ENCODE measurements at places on chromosomes 7 and 10.
A peak's percentile ranks its signal among the peaks of the same experiment; 100 is the strongest.

DNA sequence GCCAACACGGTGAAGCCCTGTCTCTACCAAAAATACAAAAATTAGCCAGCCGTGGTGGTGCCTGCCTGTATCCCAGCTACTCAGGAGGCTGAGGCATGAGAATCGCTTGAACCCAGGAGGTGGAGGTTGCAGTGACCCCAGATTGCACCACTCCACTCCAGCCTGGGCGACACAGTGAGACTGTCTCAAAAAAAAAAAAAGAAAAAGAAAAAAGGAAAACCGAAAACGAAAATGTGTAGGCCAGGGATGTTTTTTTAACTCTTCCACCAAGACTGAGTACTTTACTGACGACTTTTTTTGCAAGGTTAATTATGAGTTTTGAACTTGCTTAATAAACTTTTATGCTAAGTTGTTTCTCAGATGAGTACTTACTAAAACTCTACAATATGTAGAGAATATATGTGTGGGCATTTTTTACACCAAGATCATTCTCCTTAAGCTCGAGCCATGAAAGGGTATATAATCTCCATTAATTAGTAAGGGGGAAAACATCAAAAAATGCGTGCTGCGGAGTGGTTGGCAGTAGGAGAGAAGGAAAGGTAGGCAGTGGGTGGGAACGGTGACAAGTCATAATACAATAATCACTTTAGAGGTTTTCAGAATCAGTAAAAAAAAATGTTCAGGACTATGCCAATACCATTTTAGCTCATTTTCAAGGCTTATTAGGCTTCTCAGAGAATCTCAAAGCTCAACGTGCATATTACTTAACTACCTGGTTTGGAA is 8.6 kb upstream of the ADRB1 start:
- DNase-seq = no peak

DNA sequence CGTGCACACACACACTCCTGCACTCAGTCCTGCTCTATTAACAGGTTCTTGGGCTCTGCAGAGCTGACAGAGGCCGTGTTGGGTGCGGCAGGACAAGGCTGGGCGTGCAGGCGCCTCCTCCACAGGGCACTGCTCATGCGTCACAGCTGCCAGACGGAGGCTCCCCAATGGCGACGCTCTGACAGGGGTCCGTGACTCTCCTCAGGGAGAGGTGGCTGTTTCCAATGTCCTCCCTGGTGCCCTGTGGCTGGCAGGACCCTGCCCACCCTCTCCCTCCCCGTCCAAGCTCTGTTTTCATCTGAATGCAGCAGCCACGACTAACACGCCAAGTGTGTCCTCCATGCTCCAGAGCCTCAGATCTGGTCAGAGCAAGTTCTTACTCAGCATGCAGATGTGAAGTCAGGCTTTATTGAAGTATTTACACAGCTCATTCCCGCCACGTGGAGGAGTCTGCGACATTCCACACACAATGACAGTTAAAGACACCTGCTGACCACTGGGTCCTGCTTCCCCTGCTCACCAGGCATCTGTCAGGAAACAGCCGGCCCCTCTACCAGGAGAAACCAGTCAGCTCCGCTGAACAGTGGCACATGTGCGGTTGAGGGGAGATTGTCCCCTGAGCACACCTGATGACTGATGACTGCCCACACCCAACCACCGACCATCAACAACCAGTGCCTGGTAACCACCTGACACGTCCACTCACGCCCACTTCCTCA is 116.7 kb downstream of the VIPR2 start:
- DNase-seq = no peak

- DNase-seq = no peak
These were observed 249.7 kb upstream of the PTN start for GRCh38 chr7:137593115-137593711.

- DNase-seq = no peak
These were observed 217.2 kb downstream of the ANK3 start for GRCh38 chr10:60172363-60172990.

DNA sequence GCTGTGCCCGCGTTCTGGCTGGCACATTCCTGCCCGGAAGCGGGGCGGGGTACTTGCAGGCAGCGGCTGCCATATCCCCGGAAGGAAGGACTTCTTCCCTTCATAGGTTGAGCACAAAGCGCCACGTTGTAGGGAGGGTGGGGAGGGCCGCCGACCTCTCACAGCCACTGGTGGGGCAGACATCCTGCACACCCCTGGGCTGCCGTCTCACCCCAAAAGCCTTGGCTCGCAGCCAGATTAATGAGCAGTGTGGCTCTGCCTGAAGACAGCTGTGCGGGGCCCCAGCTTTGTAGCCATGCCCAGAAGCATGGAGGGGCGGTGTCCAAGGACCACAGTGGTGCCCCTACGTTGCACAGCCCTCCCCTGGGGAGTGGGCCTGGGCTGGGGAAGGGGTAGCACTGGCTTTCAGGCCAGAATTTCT is 54.3 kb upstream of the DPYSL4 start:
- no peak for DNase-seq

DNA sequence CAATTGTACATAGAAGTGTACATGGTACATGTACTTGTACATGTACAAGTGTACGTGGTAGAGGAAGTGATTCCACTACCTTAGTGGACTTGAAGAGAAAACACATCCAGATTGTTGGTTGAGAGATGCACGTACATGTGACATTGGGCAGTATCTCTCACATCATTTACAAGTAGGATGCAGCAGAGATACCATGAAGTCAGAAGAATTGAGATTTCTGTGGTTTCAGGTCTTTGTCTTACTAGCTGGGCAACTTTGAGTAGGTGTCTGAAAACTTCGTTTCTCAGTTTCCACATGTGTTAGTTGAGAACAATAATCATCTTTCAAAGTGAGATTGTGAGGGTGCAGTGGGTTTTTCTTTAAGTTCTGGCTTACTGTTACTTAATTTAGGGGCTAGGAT is 21.5 kb downstream of the CLDN12 start:
- DNase-seq = no peak

- DNase-seq = no peak
These were observed 12.3 kb downstream of the HUS1 start for GRCh38 chr7:47967123-47967522.

DNA sequence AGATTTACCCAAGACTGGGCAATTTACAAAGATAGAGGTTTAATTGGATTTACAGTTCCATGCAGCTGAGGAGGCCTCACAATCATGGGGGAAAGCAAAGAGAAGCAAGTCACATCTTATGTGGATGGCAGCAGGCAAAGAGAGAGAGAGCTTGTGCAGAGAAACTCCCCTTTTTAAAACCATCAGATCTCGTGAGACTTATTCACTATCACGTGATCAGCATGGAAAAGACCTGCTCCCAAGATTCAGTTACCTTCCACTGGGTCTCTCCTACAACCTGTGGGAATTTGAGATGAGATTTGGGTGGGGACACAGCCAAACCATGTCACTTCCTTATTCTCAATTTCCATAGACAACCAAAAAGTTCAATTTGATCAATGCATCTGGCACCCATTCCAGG is 24.9 kb upstream of the NOBOX start:
- DNase-seq = no peak

- no peak for DNase-seq
These were observed 39.1 kb downstream of the VOPP1 start for GRCh38 chr7:55533050-55533728.

DNA sequence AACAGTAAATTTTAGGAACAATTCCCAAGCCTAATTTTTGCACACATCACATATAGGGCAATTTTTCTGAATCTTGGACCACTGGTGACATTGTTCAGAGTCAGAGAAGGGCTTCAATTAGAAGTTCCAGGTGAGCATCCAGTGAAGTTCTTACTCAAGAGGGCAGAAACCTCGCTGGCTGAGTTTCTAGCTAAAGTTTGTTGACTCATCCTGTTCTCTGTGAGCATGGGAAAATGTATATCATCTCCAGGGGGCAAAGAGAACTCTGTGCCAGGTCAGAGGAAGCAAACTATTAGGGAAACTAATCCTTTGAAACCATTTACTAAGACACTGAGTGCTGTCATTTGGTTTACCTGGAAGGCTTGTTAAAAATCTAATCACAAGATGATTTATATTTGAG is 695.6 kb upstream of the IGFBP3 start:
- no peak for DNase-seq

GRCh38 chr10:125089469-125089868 is 70.9 kb downstream of the CTBP2 start:
- no peak for DNase-seq

- peak; percentile 82 for DNase-seq
These were observed 38.3 kb downstream of the AKR1B1 start for GRCh38 chr7:134420424-134421125.

DNA sequence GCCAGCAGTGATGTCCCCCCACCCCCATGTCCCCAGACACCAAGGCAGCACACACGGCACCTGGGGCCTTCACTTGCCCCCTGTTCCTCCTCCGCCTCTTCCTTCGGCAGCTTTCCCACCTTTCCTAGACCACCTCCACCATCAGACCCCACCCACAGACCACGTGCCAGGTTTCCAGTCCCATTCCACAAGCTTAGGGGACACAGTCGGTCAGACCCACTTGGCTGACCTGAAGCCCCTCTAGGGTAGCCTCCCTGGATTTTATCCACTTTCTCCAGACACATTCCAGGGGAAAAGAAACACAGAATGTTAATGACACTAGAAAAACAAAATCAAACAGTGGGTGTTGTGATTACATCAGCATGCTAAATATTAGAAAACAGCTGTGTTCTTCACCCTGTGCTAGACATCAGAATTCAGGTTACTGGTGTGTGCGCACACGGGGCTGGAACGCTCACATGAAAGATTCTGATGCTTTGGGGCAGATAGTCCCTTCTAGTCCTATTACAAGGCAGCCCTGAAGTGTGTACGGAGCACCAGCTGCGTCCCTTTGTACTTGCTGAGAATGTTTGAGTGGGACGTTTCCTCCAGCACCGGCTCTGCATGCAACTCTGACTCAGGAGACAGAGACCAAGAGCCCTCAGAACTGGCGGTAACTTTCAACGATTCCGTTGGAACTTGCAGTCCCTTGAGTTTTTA is 75.5 kb upstream of the PPP2R2D start:
- no peak for DNase-seq
